ENCODE measurements at places on chromosomes 2 and 18.

DNA sequence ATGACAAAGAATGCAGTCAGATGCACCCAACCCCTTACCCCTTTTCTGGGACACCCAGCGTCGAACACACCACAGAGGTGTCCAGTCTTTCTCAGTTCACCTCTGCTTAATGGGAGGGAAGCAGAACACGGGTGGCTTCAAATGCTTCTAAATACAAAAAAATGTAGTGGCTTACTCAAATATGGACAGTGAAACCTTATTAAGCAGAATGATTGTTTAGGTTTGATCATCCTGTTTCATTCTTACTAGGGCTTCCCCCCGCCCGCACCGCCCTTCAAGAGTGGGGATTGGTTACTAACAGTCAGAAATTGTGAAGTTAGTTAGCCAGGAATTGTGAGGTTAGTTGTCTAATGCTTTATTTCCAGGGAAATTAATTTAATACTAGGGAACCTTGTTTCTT is 21.6 kb downstream of the ATG16L1 start:
- DNase-seq: peak; percentile 57

- DNase-seq: no peak
These were observed 56.4 kb upstream of the OTOF start for GRCh38 chr2:26534098-26534864.

DNA sequence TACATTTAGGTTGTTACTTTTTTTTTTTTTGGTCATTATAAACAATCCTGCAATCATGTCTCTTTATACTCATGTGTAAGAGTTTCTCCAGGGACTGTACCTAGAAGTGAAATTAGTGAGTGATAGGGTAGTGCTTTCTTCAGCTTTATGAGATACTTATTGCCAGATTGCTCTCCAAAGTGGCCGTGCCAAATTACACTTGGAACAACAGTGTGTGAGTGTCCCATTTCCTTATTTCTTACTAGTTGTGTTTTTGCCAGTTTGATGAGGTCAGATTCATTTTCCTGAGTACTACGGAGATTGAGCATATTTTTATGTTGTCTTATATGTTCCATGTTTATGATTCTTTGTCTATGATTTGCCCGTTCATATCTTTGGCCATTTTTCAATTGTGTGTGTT is 39.2 kb downstream of the GALNT1 start:
- DNase-seq: no peak

DNA sequence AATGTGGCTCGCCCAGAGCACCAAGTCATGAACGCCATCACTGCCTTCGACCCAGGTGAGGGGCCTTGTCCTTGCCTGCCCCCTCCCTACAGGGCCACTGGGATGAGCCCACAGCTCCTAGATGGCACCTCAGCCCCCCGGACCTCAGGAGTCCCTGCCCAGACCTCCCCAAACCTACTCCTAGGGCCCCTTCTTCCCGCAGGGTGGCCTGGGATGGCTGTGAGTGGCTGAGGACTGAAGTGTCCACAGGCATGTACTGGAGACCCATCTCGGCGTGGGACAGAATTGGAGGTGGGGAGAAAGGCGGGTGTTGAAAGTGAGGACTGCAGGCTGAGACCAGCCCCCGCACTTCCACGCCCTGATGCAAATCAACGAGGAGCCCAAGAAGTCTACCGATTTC is 2.8 kb upstream of the TUBB6 start:
- DNase-seq: no peak

DNA sequence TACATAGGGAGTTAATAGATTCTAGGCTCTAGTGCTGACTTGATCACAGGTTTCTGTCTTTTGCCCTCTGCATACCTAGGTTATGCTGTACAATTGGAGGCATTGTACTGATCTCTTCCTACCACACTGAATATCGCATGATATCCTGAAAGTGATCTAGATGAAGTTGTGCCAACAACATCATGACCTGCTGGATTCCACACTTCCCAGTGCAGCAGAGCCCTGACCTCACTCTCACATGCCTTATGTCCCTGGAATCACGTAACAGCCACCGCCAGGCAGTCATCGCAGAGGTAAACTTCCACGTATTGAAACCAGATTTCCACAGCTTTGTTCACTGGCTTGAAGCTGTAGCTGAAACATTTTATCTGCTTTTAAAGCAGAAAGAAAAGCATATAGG is 214.0 kb downstream of the ANKRD30B start:
- no peak for DNase-seq

DNA sequence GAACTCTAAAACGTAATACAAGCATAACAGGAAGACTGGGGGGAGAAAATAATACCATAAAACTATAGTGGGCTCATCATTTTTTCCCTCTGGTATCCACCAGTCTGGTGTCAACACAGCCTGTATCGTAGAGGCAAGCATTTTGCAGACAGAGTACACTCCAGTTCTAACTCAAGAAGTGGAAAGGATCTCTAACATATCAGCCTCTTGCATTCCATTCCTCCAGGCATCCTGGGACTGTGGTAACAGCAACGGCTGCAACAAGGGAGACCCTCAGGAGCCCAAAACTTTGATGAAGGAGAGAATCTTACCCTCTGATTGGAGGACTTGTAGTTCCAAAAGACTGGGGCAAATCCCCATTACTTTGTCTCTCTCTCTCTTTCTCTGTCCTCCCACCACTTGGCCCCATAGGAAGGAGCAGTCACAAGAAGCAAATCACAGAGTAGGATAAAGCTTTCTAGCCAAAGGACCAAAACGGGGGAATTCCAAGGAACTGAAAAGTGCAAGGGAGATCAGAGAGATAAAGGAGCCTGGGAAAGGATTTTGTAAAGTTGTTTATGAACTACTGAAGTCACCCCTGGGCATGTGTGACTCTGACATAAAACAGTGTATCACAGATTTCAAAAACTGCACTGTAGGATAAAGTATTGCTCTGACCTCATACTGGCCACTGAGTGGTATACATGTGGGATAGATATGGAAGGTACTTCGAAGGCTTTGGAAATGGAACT is 11.9 kb downstream of the FRZB start:
- DNase-seq: no peak

DNA sequence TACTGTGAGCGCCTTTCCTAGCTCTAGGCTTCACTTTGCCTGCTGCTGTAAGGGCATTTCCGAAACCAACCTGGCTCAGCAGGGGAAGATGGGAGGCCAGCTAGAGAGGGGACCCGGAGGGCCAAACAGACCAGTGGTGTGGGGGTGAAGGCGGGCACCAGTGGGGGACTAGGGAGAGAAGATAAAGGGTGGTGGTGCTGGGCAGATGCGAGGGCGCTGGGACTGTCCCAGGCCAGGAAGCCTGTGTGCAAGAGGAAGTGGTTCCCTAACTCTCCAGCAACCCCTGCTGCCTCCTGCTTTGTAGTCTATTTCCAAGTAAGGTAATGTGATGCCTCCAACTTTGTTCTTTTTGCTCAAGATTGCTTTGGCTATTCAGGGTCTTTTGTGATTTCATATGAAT is 73.1 kb downstream of the DNAH7 start:
- DNase-seq: no peak

DNA sequence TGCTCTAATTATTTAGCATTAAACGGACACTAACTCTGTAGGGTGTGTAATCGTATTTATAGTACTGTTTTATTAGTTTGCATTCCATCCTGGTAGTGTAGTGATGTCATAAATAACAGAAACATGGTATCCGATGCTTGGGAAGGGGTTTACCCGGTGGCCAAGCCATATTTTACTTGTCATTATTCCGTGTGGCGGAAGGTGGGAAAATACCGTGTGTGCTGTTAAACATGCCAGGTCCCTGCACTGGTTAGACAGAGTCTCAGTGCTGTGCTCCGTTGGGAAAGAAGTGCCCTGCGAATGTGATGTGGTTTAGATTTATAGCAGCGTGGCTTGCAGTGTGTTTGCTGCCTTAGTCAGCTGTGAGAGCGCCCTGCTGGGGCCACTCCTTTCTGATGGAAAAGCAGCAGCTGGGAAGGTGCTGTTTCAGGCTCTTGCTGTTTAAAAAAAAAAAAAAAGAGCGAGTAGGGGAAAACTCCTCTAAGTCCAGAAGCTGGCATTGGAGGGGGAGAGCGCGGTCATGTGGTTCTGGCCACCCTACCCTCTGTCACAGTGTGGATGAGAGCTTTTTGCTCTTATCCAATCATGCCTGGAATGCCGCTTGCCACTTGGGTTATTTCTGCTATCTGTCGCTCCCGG is 211.0 kb downstream of the NEDD4L start:
- no peak for DNase-seq

- no peak for DNase-seq
These were observed 45.2 kb downstream of the FAM178B start for GRCh38 chr2:96940980-96941775.

- no peak for DNase-seq
These were observed 81.2 kb downstream of the INSIG2 start for GRCh38 chr2:118169359-118170005.

DNA sequence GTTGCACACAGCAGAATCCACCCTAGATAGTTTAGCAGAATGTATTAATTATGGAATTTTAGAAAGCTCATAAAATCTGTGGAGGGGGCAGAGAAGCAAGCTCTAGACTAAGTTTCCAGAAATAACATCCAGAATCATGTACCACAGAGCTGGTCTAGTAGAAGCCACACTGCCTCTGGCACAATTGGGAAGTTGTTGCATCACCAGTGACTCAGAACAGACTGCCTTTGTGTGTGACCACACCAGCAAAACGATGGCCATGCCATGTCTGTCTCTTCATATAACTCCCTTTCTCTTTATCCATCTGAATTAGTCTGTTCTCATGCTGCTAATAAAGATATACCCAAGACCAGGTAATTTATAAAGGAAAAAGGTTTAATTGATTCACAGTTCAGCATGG is 158.9 kb downstream of the CCDC148 start:
- DNase-seq: no peak

DNA sequence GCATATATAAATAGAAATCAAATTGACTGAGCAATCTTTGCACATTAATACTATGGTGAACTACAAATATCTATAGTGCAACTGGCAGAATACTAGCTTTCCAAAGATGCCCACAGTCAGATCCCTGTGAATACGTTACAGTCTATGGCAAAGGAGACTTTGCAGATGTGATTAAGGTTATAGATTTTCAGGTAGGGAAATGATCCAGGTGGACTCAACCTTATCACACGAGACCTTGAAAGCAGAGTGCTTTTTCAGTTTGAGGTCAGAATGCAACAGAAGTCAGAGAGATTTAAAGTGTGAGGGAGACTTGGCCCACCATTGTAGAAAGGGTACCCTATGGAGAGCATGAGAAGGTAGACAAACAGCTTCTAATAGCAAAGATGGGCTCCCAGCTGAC is 122.6 kb downstream of the TRIB2 start:
- DNase-seq: no peak

DNA sequence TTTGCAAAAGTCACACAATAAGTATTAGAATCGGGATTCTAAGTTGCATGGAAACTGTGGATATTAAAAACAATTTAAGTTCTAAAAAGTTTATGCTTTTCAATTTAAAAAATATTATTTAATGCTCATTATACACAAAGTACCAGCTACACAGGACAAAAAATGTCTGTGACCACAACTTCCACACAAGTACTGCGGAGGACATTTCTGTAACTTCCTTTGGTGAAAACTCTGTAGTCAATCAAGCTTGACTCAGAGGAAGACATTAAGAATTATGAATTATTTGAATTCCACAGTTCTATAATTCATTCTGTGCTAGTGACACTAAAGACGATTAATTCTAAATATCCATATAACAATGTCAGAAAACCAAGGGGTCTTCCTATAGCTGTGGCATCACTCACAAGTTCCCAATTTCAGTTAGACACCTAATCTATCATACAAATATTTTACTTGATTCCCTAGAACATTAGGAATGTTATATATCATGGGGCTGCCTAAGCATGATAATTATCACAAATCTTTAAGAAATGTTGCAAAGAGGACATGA is 120.5 kb downstream of the AFF3 start:
- DNase-seq: no peak

- DNase-seq: no peak
These were observed 67.7 kb upstream of the SERPINE2 start for GRCh38 chr2:224106794-224107193.

DNA sequence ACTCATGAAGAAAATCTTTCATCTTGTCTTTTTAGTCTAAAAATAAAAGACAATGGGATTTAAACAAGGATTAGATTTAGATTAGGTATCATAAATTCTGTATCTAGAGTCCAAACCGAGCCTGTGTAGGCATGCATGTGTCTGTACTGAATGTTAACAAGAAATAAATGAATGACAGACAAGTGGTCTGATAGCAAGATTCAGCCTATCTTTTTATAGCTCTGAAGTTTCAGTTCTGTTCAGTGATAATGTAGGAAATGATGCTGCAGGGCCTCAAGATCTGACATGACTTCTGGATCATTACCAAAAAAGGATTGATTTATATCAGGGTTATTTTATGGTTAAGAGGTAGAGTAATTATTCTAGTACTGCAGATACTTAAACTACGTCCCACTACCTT is 137.0 kb upstream of the ATP5MC3 start:
- DNase-seq: no peak

DNA sequence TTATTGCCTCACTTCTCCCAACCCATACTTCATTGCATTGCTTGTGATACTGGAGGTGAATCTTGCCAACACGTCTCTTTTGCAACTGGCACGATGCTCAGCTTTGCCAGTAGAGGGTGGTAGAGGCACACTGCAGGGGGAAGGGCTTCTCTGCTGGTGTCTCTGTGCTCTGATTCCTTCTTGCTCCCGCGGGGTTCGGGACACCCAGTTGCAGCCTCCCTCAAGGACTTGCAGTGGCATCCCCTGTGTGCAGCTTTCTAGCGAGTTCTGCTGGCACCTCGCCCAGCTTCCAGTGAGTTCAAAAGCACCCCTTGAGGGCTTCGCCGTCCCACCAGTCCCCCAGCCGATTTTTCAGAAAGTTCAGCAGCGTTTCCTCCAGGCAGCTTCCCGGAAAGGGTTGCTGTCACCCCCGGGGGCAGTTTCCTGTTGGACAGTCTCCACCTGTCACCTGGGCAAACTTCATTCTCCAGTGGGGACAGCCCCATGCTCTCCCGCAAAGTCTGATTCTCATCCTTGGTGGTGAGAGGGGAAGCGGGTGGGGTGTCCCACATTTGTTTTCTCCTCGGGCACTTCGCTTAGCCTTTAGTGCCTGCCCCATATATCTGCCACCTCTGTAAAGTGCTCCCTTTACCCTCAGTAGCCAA is 35.4 kb upstream of the EN1 start:
- peak; percentile 75 for DNase-seq

GRCh38 chr18:12155996-12156395 is 62.4 kb downstream of the ANKRD62 start:
- no peak for DNase-seq

- peak; percentile 38 for DNase-seq
These were observed 5.7 kb upstream of the SNED1 start for GRCh38 chr2:240992572-240993291.

DNA sequence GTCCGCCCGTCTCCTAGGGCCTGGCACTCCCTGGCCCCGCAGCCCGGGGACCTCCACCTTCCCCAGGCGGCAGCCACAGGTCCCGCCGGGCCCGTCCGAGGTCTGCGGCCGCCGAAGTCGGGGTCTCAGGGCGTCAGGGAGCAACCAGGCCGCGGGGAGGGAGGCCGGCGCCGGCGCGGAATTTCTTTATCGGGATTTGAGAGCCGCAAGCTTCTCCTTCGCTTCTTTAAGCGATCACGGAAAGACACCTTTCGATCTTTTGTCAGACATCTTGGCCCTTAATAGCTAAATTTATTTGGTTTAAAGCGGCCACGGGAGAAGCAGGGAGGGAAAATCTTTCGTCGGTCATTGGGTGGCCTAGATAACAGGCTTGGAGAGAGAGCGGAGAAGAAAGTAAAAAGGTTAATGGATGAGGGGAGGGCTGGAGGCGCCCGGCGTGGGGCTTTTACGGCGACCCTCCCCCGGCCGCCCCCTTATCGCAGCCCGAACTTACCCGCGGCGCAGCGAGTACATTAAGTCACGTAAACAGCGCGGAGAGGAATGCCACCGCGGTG is 4.3 kb upstream of the GATA6 start:
- no peak for DNase-seq
